GOT3 (cell line): ENCODE measurements at places on chromosomes 11 and 22.

DNA sequence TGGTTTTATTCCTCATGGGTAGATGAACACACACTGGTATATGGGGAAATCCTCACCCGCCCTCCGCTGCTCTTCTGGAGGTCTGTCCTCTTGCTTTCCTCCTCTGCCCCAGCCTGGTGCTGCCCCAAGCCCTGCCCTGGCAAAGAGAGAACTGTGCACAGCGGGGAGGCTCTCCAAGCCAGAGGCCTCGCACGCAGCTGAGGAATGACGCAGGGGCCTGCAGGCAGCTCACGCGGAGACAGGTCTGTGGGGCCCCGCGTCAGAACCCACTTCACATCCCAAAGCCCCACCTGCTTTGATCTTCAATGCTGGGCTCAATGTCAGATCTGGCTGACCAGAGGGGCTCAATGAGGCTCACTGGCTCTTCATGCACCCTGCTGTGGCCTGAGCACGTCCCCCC is 10.0 kb downstream of the GATD1 start:
- no peak for DNase-seq

GRCh38 chr11:31834237-31834636 is 23.1 kb upstream of the PAX6 start:
- DNase-seq = no peak

DNA sequence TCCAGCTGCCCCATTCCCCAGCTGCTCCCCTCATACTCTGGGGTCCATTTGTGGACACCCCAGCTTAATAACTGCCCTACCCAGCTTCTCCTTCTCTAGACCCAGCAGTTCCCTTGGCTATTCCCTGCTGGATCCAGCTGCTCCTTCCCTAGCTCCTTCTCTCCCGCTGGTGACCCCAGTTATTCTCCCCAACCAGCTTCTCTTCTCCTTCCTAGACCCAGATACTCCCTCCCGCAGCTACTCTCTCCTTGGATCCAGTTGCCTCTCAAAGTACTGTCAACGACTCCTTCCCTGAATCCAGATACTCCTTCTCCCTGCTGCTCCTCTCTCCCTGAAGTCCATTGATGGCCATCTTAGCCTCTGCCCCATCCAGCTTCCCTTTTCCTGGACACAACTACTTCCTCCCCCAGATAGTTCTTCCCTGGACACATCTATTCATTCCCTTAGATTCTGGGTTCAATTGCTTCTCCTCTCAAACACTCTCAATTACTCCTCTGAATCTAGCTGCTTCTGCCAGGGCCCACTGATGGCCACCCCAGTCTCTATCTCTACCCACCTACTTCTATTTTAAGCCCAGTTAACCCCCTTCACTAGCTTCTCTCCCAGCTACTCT is 11.6 kb downstream of the SELENOM start:
- DNase-seq = no peak

GRCh38 chr22:22787786-22788459 is 99.7 kb upstream of the IGLL5 start:
- no peak for DNase-seq

DNA sequence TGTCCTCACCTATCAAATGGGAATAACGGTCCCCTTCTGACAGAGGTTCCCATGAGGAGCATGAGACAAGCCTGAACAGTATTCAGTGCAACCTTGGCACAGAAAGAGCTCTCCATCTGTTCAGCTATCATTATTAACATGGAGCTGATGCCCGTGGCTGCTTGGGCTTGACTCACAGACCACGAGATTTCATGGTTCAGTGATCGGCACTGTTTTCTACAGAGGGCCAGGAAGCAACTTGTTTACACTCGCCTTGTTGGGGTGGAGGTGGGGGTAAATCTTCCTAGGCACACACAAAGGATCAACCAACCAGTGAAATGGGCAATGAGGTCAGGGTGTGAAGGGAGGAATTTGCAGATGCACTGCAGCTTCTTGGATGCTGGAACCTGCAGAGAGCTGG is 88.2 kb downstream of the CWC15 start:
- DNase-seq = no peak
